CD4-positive, alpha-beta T cell (primary cell): ENCODE measurements at places on chromosomes 5 and 9. TPM values are rescaled to one million over a fixed set of nuclear protein-coding genes. Genes with fewer than 3 reads are reported as not detected.

The NUTM2G gene
- total RNA-seq = not detected

- no peak overlapping the region for H3K4me3 ChIP-seq
- H3K36me3 ChIP-seq = no peaks in the 10 kb centered on the region
- no peak overlapping the region for H3K27ac ChIP-seq
- H3K27me3 ChIP-seq = no peaks in the 10 kb centered on the region
Measured at GRCh38 chr5:80025069-80025468, 10.1 kb upstream of the THBS4 start.

DNA sequence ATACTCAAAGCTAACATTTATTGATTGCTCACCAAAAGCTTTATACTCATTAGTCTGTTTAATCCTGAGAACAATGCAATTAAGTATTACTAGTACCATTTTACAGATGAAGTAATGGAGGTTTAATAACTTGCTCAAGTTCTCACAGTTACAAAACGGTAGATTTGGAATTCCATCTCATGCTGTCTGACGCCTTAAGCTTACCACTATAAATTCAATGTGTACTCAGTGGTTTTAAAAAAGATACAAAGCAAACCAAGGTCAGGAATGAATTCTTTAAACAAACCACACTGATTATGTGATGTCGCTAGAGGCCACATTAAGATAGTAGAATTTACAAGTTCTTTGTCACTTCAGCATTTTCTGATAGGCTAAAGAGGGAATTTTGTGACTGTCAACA, 1.2 kb upstream of the C5orf63 start:
- peaks cover 10% of the 10 kb centered on the region for H3K4me1 ChIP-seq
- DNase-seq = no peak
- H3K27me3 ChIP-seq = no peaks in the 10 kb centered on the region
- no peaks in the 10 kb centered on the region for H3K36me3 ChIP-seq
- no peak overlapping the region for H3K4me3 ChIP-seq

DNA sequence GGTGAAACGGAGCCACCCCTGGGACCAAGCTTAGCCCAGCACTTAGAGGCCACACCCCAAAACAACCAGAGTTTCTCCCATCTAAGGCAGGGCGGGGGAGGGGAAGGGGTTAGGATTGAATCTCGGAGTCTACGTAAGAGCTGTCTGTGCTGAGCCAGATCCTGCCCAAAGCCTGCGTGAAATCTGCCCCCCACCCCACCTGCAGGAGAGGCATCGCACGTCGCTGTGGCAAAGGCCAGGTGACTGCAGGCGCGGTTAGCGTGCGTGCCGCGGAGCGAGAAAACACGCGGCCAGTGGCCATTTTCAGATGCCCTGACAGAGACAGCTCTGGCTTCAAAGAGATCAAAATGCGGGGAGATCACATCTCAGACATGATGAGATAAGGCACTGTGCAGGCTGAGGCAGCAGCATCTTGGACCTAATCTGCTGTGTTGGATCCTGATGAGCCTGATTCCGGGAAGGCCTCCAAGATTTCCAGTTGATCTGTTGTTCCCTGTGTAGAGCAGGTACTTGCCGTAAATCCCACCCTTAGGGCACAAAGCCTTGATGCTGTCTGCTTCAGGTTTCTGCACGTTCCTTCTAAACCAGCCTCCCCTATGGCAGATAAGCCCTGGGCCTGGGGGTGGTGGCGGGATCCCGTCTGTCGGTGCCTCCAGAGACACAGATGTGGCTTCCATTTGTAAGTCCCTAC, 2.5 kb upstream of the QSOX2 start:
- no peak overlapping the region for H3K27ac ChIP-seq
- no peak overlapping the region for H3K4me3 ChIP-seq
- no peak for DNase-seq
- H3K36me3 ChIP-seq = no peaks in the 10 kb centered on the region
- no peaks in the 10 kb centered on the region for H3K27me3 ChIP-seq

GRCh38 chr9:116152390-116152789, 1.2 kb upstream of the PAPPA start:
- no peaks in the 10 kb centered on the region for H3K36me3 ChIP-seq
- peaks cover 23% of the 10 kb centered on the region for H3K27me3 ChIP-seq
- H3K27ac ChIP-seq = no peak overlapping the region
- no peak for DNase-seq
- H3K4me1 ChIP-seq = no peaks in the 10 kb centered on the region

- H3K4me1 ChIP-seq = no peaks in the 10 kb centered on the region
- no peaks in the 10 kb centered on the region for H3K27me3 ChIP-seq
- no peak overlapping the region for H3K4me3 ChIP-seq
- no peak overlapping the region for H3K27ac ChIP-seq
- no peaks in the 10 kb centered on the region for H3K36me3 ChIP-seq
Measured at GRCh38 chr5:121027636-121028035, 563.5 kb downstream of the PRR16 start.

DNA sequence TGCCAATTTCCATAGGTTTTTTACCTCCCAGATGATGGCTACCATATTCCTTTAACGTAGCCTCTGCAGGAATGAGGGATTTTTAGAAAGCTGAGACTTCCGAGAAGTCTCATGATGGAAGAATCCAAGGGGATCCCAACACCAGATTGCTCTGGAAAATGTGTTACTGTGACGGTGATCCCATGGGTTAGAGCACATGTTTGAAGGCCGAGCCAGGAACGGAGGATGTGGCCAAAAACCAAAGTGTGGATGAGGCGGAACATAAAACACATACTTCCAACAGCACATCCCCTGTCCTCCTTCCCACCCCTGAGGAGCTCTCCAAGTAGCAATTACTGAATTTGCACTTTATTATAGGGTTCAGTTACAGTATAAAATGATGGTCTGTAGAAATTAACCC, 82.6 kb downstream of the GPR21 start:
- H3K27ac ChIP-seq = no peak overlapping the region
- DNase-seq = no peak
- H3K4me1 ChIP-seq = peaks cover 16% of the 10 kb centered on the region
- no peaks in the 10 kb centered on the region for H3K27me3 ChIP-seq
- peaks cover 9% of the 10 kb centered on the region for H3K36me3 ChIP-seq

DNA sequence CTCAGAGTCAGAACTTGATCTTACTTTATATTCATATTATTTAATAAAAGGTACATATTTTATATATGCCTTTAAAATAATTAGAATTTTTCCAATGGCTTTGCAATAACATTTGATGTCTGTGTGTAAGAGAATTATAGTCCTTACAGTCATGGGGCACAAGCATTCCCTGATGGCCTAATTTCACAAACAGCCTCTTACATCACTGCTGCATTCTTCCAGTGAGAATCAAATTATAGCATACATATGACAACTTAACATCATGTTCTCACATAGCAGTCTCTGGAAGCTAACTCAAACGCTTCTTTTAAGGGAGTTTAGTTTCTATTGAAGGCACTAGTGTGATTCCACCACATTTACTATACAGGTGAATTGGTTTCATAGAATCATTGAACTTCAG, 15.3 kb upstream of the PRUNE2 start:
- no peak for DNase-seq
- H3K27me3 ChIP-seq = no peaks in the 10 kb centered on the region
- H3K4me3 ChIP-seq = no peak overlapping the region
- no peaks in the 10 kb centered on the region for H3K4me1 ChIP-seq
- no peaks in the 10 kb centered on the region for H3K36me3 ChIP-seq
- no peak overlapping the region for H3K27ac ChIP-seq

The ITK gene
- total RNA-seq = 292 TPM

DNA sequence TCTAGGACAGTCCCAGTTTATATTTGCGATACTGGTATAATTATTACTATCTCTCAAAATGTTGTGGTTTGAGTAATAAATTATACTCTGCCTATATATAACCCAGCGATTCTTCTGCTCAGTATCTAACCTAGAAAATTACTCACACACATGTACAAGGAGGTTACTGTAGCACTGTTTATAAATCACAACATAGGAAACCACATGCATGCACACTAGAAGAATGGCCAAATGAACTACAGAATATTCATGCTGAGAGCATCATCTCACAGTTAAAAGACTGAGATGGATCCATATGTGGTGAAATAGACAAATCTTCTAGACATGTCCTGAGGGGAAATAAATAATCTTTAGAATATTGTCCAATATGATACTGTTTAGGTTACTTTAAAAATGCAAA, 62.1 kb downstream of the INSYN2B start:
- H3K4me1 ChIP-seq = no peaks in the 10 kb centered on the region

- DNase-seq = no peak
- H3K36me3 ChIP-seq = no peaks in the 10 kb centered on the region
- H3K4me1 ChIP-seq = no peaks in the 10 kb centered on the region
- H3K27ac ChIP-seq = no peak overlapping the region
Measured at GRCh38 chr5:26572480-26572879, 465.9 kb downstream of the CDH9 start.

The PAIP2 gene
- 156 TPM for total RNA-seq

GRCh38 chr5:151258816-151259215, 5.8 kb downstream of the GM2A start:
- H3K4me3 ChIP-seq = no peak overlapping the region
- H3K27me3 ChIP-seq = no peaks in the 10 kb centered on the region
- H3K4me1 ChIP-seq = peaks cover 11% of the 10 kb centered on the region
- no peak for DNase-seq

- no peaks in the 10 kb centered on the region for H3K27me3 ChIP-seq
- DNase-seq = no peak
- no peak overlapping the region for H3K4me3 ChIP-seq
- no peaks in the 10 kb centered on the region for H3K4me1 ChIP-seq
Measured at GRCh38 chr9:112503170-112503569, 16.5 kb downstream of the KIAA1958 start.

- H3K4me3 ChIP-seq = no peak overlapping the region
- DNase-seq = no peak
- peaks cover 38% of the 10 kb centered on the region for H3K36me3 ChIP-seq
- peaks cover 34% of the 10 kb centered on the region for H3K4me1 ChIP-seq
- H3K27me3 ChIP-seq = no peaks in the 10 kb centered on the region
Measured at GRCh38 chr9:137613738-137614523, 4.9 kb upstream of the EHMT1 start.

GRCh38 chr9:20032413-20033006, 243.7 kb upstream of the SLC24A2 start:
- no peak overlapping the region for H3K4me3 ChIP-seq
- H3K27ac ChIP-seq = no peak overlapping the region
- no peaks in the 10 kb centered on the region for H3K4me1 ChIP-seq
- DNase-seq = no peak
- H3K36me3 ChIP-seq = no peaks in the 10 kb centered on the region
- no peaks in the 10 kb centered on the region for H3K27me3 ChIP-seq

- no peaks in the 10 kb centered on the region for H3K27me3 ChIP-seq
- DNase-seq = no peak
- no peaks in the 10 kb centered on the region for H3K4me1 ChIP-seq
- no peaks in the 10 kb centered on the region for H3K36me3 ChIP-seq
Measured at GRCh38 chr9:72292256-72292682, 72.7 kb downstream of the ZFAND5 start.

- H3K27me3 ChIP-seq = no peaks in the 10 kb centered on the region
- no peaks in the 10 kb centered on the region for H3K4me1 ChIP-seq
- no peak for DNase-seq
- H3K27ac ChIP-seq = no peak overlapping the region
- H3K4me3 ChIP-seq = no peak overlapping the region
- H3K36me3 ChIP-seq = no peaks in the 10 kb centered on the region
Measured at GRCh38 chr5:127577458-127577857, 60.0 kb downstream of the PRRC1 start.

GRCh38 chr9:137945581-137945980, 68.0 kb downstream of the CACNA1B start:
- no peaks in the 10 kb centered on the region for H3K27me3 ChIP-seq
- H3K4me1 ChIP-seq = no peaks in the 10 kb centered on the region
- no peaks in the 10 kb centered on the region for H3K36me3 ChIP-seq
- H3K27ac ChIP-seq = no peak overlapping the region
- no peak for DNase-seq

DNA sequence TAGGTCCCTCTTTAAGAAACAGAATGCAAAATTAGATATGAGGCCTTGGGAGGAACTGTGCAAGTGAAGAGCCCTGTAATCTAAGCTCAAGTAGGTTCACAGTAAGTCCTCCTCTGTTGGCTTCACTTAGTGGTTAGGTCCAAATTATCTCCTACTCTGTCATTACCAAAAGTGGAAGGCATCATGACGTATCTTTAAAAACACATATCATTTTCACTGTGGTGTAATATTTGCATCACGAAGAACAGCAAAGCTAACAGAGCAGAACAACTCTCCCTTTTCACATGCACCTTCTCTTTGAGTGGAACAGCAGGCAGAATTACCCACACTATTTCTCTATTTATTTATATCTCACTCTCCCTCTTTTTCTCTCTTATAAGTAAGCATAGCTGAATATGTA, 240.5 kb upstream of the CCNH start:
- no peaks in the 10 kb centered on the region for H3K27me3 ChIP-seq
- H3K4me1 ChIP-seq = no peaks in the 10 kb centered on the region
- no peak overlapping the region for H3K27ac ChIP-seq
- DNase-seq = no peak
- no peak overlapping the region for H3K4me3 ChIP-seq
- no peaks in the 10 kb centered on the region for H3K36me3 ChIP-seq

GRCh38 chr5:1750469-1750868, 49.2 kb downstream of the MRPL36 start:
- H3K4me3 ChIP-seq = no peak overlapping the region
- no peaks in the 10 kb centered on the region for H3K4me1 ChIP-seq
- peaks cover 5% of the 10 kb centered on the region for H3K27me3 ChIP-seq
- no peak for DNase-seq
- no peaks in the 10 kb centered on the region for H3K36me3 ChIP-seq
- no peak overlapping the region for H3K27ac ChIP-seq

- H3K36me3 ChIP-seq = peaks cover 16% of the 10 kb centered on the region
- H3K27ac ChIP-seq = peak within 1 kb of the TSS; percentile 83
- no peaks in the 10 kb centered on the region for H3K27me3 ChIP-seq
- peaks cover 32% of the 10 kb centered on the region for H3K4me1 ChIP-seq
- peak within 1 kb of the TSS; percentile 88 for H3K4me3 ChIP-seq
- DNase-seq = peak; percentile 87
Measured at GRCh38 chr5:65721720-65722574, at the start of the genes NLN and SGTB. TSS of gene NLN (plus strand) at chr5:65722205. CDS start at chr5:65722374, 169 bp downstream. TSS of gene SGTB (minus strand) at chr5:65722109. CDS start at chr5:65720807, 1,302 bp downstream.

DNA sequence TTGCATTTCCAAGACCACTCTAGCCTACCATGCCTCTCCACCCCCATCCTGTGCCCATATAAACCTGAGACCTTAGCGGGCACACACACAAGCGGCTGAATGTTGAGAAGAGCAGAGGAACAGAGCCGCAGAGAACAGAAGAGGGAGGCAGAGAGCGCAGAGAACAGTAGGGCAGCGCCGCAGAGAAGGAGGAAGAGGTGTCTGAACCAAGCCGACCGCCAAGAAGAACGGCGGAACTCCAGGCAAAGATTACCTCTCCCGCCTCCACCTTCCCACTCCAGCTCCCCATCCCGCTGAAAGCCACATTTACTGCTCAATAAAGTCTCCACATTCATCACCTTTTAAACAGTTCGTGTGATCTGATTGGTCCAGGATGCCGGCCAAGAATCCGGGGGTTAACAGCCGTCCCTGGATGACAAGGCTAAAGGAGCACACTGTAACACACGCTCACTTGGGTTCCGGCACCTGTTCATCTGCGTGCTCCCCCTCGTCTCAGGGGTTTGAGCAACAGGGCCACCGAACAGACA, 33.2 kb downstream of the GRIN3A start:
- no peak overlapping the region for H3K27ac ChIP-seq
- no peaks in the 10 kb centered on the region for H3K27me3 ChIP-seq
- no peaks in the 10 kb centered on the region for H3K36me3 ChIP-seq
- peak overlapping the region; percentile 37 for H3K4me3 ChIP-seq

DNA sequence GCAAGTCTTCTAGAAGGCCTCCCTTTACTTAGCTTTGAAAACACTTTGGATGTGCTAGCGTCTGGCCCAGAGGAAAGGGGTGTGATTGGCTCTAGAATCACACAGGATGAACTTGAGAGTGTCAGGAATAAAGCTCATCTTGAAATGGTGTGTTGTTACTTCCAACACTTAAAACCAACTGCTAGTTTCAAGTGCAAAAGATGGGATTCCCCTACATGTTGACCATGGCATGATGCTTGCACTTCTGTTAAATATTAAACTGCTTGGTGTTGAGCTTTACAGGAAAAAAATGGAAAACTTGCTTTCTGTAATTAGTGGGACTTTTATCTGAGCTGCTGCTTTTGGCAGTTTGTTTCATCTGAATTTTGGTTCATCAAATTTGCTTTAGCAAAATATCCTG, 261.1 kb downstream of the MED10 start:
- no peak for DNase-seq
- no peaks in the 10 kb centered on the region for H3K36me3 ChIP-seq
- no peaks in the 10 kb centered on the region for H3K27me3 ChIP-seq
